Placental epithelial cell (primary cell): ENCODE measurements at places on chromosomes 1 and 21. TPM values are rescaled to one million over a fixed set of nuclear protein-coding genes. Genes with fewer than 3 reads are reported as not detected.

Gene KISS1
- total RNA-seq, result 3.9 and 331 TPM in 2 replicates

Gene MTX1
- total RNA-seq, result 27.9 and 69.6 TPM in 2 replicates

Gene ATP1A4
- 2.4 and 13.0 TPM in 2 replicates for total RNA-seq

Gene HPDL
- total RNA-seq, result 1.3 and 2.0 TPM in 2 replicates
